Choroid plexus epithelial cell (primary cell): ENCODE measurements at places on chromosomes 3 and 15.

- no peak for DNase-seq
Measured at GRCh38 chr3:45313743-45314403, 74.5 kb upstream of the LARS2 start.

- DNase-seq = peak; percentile 93
Measured at GRCh38 chr3:48435774-48436476, 4.0 kb downstream of the CCDC51 start.

DNA sequence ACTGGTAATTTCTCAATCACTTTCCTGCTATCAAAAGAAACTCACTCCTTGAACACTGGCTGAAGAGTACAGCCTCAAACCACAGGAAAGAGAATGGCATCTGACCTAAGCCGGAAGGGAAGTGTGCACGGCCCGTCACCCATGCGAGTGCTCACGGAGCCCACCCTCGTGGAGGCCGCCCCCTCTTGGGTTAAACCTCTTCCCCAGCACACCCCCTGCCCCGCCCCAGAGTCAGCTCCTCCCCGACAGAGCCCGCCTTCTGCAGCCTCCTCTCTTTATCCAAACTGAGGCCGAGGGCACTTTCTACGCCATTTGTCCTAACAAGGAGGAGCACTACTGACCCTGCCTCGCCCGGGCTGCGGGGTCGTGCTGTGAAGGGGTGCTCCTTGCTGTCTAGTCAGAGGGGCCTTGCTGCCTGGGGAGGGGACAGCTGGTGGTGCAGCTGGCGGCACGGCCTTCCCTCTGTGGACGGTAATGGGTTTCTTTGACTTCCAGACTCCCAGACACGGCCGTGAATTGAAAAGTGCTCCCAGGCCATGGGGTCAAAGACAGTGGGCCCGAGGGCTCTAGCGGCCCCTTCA, 137.7 kb downstream of the NSMCE3 start:
- no peak for DNase-seq

- no peak for DNase-seq
Measured at GRCh38 chr3:156808025-156808424, 18.1 kb upstream of the LEKR1 start.

DNA sequence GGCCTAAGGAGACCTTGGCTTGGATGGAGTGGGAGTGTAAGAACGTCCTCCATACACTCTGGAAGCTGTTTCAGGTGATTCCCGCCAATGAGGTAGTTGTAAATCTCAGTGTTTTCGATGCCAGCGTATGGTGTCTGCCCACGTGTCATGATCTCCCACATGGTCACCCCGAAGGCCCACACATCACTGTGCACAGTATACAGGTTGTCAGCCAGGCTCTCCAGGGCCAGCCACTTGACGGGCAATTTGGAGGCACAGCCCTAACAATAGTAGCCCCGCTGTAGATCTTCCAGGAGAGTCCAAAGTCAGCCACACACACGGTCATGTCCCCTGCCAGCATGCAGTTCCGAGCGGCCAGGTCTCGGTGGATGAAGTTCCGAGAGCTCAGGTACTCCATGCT, 51.9 kb downstream of the ETFA start:
- no peak for DNase-seq
